ENCODE measurements at places on chromosomes 1 and 21.

DNA sequence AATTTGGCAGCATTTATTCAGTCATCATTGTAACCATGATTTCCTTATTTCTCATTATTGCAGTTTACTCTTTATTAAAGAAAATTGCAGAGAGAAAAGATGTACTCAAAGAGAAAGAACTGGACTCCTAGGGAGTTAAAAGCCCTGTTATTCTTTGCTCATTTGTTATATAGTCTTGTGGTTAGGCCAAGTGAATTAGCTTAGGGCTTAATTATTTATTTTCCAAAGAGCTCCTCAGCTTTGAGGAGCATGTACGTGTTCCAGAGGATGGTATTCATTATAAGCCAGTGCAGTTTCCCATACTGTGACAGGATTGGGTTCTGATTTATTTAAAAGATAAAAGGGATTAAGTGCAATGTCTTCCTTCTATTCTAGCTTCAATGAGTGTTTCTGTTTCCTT lies 86.4 kb downstream of the GPR161 start:
- DNase-seq = no peak

DNA sequence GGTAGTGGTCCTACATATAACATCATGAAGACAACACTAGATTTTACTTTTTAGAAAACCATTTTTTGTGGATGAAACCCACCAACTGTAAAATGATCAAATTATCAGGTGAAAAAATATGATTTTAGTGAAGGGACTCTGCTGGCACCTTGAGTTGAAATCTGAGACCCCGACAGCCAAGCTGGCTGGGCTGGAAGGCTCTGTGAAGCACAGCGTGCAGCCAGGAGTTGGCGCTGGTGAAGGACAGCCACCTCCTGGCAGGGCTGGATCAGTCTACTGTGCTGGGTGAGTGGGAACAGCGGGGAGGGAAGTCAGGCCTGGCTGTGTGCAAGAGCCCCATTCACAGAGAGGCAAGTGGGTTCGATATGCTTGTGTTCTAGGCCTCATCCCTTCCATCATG lies 47.9 kb downstream of the DDAH1 start:
- DNase-seq = no peak

- DNase-seq = no peak
Measured at GRCh38 chr1:234929369-234929768, 199.3 kb downstream of the TOMM20 start.

DNA sequence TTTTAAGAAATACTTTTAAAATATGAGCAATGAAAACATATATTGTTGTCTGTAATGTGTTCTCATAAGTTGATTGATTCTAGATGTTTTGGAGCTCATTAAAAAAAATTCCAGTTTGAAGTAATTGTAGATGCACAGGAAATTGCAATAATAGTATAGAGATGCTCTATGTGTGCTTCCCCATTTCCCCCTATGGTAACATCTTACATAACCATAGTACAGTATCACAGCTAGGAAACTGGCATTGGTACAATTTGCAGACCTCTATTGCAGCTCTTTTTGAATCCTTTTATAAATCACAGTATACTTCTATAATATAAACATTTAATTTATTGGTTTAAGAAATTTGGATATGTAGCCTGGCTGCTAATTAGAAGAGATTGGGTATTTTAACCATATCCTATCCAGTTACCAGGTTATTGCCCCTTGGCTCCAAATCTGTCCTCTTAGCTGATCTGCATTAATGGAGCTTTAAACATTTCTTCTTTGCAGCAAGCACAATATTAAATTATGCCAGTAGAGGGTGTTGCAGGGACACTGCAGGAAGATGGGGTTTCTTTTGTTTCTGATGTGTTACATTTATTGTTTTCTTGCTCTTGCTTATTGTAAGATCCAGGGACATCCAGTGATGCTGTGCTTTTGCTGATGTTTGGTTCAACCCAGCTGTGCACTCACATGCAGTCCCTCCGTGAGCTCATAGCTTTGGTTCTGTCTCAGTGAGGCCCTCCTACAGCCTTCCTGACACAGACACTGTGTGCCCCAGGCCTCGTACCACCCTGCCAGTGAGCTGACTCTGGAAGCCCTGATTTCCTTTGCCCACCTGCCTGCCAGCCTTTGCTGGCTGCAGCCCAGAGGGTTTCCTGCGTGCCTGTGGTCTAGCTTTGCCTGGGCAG lies 103.3 kb downstream of the RABGAP1L start:
- DNase-seq = peak; percentile 58

DNA sequence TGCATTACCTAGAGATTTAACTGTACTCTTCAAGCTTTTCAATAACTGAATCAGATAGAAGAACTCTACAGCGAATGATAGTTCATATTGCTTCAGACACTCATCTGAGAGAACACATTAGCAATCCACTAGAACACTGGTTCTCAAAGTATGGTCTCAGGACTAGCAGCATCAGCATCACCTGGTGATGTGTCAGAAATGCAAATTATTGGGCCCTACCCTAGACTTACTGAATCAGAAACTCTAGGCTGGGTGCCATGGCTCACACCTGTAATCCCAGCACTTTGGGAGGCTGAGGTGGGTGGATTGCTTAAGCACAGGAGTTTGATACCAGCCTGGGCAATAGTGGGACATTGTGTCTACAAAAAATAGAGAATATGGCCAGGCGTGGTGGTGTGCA lies 24.9 kb upstream of the GLIS1 start:
- no peak for DNase-seq

GRCh38 chr21:45550522-45551210 lies 8.4 kb upstream of the SLC19A1 start:
- DNase-seq = peak; percentile 52

GRCh38 chr1:88650676-88651418 lies 33.2 kb upstream of the PKN2 start:
- DNase-seq = no peak

DNA sequence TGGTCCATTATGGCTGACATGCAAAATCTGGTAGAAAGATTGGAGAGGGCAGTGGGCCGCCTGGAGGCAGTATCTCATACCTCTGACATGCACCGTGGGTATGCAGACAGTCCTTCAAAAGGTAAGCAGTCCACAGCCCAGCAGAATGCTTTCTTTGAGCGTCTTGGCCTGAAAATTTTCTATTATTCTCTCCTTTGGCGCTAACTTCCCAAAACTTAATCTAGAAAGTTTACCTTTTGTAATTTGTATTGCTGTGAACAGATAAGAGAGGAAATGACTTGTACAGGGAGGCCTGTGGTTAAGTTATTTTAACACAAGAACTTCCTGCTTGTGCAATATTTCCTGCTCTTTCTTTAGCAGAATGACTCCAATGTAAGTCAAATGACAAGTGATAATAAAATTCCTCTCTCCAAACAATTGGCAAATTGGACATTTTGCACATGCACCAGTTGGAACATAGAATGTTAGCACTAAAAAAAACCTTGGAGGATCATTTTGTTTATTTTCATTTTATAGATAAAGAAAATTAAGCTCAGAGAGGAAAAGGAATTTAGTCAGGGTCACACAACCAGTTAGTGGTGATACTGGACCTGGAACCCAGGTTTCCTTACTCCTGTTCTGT lies 18.9 kb downstream of the CAP1 start:
- DNase-seq = peak; percentile 85

DNA sequence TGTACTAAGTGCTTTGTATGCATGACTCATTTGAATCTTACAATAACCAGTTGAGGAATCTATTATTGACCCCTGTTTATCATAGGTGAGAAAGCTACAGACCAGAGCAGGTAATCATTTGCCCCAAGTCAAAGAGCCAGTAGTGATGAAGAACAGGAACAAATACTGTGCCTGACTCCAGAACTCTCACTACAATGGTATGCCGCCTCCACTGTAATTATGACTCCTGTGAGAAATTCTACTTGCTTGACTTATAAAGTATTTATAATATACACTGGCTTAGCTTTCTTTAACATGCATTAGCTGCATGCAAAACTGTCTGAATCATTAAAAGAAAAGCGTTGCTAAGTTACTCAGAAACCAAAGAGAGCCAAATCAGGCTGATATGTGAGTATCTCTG lies 92.6 kb downstream of the ZNF281 start:
- no peak for DNase-seq

All from endodermal cell (in vitro differentiated cells).